ENCODE measurements at places on chromosomes 11 and 22.

DNA sequence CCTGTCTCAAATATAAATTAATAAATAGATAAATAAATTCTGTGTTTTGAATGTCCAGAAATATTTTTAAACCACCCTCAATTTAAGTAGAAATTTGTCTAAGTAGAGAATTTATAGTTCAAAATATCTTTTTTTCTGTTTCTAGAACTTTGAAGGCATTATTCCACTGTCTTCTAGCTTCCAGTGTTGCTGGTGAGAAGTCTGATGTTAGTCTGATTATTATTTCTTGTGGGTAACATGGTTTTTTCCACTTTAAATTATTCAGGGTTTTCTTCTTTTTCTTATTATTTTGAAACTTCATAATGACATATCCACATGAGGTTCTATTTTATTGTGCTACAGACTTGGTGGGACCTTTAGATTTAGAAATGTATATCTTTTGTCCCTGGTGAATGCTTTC is 46.4 kb upstream of the HEPHL1 start:
- no peak for DNase-seq

GRCh38 chr11:102488208-102488607 is 35.6 kb upstream of the TMEM123 start:
- no peak for DNase-seq

DNA sequence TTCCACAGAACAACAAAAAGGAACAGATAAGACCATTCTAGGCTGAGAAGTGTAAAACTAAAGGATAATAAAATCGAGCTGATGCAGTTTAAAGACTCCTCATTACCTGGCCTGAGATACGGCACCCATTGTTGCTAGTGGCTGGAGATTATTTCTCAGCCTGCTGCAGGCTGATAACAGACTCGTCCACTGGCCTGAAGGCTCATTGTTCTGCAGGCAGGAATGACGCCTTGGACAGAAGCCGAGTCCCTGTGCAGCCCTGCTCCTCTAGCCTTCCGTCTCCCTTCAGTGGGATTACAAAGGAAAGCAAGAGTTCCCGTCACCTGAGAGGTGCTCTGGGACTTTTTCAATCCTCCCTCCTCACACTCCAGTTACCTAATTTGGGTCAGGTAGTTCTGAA is 1065.3 kb downstream of the OPCML start:
- no peak for DNase-seq

DNA sequence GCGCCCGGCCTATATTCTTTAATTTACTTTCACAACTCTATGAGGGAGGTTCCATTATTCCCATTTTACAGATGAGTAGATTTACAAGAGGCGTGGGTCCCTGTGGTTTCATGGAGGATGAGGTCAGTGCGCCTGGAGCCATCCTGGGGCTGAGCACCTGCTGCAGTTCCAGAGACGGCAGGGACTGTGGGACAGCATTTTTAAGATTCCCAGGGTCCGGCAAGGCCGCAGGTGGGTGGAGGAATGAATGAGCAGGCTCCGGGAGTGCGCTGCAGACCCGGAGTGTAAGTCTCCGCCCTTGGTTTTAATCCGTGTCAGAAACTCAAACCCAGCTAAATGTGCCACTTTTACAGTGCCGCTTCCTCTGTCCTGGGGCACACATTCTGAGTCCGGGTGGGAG is 4.1 kb upstream of the CHRM1 start:
- DNase-seq = no peak

GRCh38 chr11:92920331-92920730 is 49.1 kb upstream of the MTNR1B start:
- DNase-seq = no peak

DNA sequence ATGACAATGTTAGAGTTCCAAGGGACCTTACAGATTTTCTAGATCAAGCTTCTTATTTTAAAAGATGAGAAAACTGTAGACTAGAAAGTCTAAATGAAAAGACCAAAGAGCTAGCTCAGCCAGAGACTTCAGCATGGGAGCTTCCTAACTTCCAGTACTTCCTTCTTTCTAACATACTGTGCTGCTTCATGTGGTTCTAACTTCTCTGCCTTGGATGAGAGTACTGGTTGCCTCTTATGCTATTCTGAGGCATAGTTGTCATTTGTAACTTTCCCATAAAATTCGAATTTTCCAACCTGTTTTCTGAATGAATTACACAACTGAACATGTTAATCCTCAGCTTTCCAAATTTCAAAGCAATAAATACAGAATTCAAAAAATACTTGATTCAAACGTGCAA is 1.8 kb downstream of the MTMR2 start:
- DNase-seq = no peak

GRCh38 chr11:131579932-131580387 is 209.5 kb downstream of the NTM start:
- peak; percentile 42 for DNase-seq

DNA sequence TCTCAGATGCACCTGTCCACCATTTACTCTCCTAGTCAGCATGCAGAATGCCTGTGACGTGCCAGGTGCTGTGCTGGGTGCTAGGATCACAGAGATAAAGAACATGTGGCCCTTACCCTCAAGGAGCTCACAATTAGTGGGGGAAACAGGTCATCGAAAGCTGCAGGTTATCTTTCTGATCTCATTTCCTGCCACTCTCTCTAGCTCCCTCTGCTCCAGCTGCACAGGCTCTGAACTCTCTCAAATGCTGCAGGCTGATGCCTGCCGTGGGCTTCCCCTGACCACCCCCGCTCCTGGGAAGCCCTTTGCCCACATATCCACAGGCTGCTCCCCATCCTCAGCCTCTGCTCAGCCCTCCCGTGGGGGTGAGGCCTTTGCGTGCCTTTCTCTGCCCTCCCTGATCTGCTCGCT is 29.6 kb downstream of the SHANK3 start:
- DNase-seq = no peak

DNA sequence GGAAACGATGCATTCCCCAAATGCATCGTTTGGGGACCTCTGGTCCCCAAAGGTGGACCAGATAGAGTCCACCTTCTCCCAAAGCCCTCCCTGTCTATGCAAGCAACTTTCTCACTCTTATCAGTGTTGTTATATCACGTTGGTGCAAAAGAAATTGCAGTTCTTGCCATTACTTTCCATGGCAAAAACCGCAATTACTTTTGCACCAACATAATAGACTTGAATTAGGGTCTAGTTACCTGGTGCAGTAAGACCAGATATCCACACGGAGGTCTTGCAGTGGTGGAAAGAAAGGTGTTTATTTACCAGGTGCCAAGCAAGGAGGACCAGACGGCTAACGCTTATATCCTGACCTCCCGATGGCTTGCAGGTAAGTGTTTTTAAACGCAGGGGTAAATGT is 129.0 kb downstream of the MIAT start:
- DNase-seq = no peak

- DNase-seq = no peak
Measured at GRCh38 chr11:134119094-134119493, 50.2 kb downstream of the JAM3 start.

DNA sequence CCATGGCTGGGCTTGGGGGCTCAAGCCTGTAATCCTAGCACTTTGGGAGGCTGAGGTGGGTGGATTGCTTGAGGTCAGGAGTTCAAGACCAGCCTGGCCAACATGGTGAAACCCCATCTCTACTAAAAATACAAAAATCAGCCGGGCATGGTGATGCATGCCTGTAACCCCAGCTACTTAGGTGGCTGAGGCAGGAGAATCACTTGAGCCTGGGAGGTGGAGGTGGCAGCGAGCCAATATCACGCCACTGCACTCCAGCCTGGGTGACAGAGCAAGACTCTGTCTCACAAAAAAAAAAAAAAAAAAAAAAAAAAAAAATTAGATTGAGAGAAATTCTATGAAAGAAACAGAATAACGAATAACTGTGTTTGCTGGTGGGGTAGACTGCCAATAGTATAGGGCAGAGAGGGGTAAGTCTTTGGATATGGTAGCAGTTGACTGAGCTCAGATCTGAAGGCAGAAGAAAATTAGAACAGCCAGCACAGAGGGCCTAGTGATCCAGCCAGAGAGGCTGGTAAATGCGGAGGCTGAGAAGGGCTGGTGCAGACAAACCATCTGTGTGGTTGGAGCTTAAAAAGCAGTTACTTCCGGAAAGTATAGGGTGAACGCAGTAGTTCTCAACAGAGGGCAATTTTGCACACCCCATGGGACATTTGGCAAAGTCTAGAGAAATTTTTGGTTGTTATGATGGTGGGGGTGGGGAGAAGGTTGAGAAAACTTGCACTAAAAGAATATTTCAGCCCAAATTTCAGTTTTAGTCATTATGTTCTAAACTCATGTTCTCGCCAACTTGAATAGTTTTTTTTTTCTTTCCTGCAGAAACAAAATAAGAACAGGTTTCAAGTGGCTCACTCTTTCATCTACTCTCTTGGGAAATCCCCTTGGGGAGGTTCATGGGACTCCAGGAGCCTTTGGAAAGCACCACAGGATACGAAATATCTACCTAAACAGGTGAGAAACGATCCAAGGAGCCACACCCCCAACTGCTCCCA is 1.6 kb upstream of the HORMAD2 start:
- peak; percentile 89 for DNase-seq

- no peak for DNase-seq
Measured at GRCh38 chr22:30875481-30876215, 92.9 kb downstream of the MORC2 start.
